Glutamatergic neuron (in vitro differentiated cells): ENCODE measurements at places on chromosomes 6 and 20.

DNA sequence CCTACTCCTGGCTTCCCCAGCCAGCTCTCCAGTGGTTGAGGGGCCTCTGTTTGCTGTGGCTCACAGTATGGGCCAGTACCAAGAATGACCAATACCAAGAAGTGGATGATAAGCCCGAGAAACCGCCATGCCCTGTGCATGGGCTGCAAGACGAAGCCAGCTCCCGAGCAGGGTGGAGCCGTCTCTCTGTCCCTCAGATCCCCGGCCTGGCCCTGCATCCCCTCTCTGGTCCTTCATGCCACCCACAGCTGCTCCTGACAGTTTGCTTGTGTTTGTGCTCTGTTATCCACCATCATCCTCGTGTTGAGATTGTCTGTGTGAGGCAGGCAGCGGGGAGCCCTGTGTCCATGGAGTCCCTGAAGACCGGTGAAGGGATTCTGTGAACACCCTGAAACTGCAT is 36.1 kb downstream of the GABRR2 start:
- no peak for DNase-seq

- no peak for DNase-seq
Measured at GRCh38 chr6:8875986-8876385, 440.6 kb upstream of the SLC35B3 start.

GRCh38 chr6:16421462-16421960 is 183.1 kb downstream of the GMPR start:
- no peak for DNase-seq

DNA sequence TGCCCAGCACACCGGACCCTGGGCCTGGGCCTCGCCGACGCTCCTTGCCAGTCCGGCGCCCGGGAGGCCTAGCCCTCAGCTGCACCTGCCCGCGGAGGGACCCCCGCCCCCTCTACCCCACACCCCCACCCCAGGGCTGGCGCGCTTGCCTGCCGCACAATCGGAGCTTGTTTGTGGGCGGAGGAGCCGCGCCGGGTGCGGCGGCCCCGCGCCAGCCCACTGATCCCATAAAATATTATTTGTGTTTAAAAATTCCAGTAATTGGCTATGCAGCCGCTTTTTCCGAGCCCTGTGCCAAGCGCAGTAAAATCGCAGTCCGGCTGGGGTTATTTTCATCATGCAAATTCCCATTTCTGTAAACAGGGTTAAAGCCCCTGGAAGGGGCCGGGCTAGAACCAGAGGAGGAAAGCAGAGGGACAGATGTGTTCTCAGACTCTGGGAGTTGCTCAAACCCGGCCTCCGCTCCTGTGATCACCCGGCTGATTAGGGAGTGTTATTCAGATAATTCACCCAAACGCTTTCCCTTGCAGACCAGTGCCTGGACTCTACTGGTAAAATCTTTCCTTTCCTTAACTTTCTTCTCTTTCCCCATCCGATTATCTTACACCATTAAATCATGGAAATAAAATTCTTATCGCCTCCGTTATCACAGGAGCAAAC is 93.1 kb downstream of the NCR2 start:
- no peak for DNase-seq

- DNase-seq: no peak
Measured at GRCh38 chr20:62272200-62272599, 30.6 kb upstream of the ADRM1 start.

DNA sequence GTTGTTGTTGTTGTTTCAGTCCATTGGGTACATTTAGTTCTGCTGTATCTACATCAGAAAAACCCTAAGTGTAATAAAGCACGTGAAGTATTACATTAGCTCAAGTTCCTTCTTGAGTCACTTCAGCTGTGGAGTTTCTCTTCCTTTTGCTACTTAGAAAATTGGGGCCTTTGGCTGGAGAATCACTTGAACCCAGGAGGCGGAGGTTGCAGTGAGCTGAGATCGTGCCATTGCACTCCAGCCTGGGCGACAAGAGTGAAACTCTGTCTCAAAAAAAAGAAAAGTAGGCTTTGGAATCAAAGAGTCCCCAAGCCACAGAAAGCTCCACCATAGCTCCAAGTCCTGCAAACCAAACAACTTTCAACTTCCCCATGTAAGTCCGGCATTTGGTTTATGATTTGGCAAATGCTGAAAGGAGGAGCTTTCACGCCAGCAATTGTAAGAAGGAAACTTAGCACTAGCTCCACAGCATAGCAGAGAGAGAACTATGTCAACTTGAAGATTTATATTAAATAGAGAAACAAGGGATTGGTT is 56.5 kb upstream of the RNF144B start:
- no peak for DNase-seq
